ENCODE measurements at places on chromosomes 1 and 21. TPM values are rescaled to one million over a fixed set of nuclear protein-coding genes. Genes with fewer than 3 reads are reported as not detected.

The POMGNT1 gene
- total RNA-seq, result 53.3 TPM

The C1orf87 gene
- not detected for total RNA-seq

The TNFRSF9 gene
- 0.13 TPM for total RNA-seq

GRCh38 chr1:115740811-115741210, 27.7 kb downstream of the CASQ2 start:
- H3K4me1 ChIP-seq, result no peaks in the 10 kb centered on the region
- no peak overlapping the region for H3K4me3 ChIP-seq
- DNase-seq, result no peak
- H3K27ac ChIP-seq, result no peak overlapping the region
